SK-N-SH (cell line): ENCODE measurements at places on chromosomes 12 and 14. TPM values are rescaled to one million over a fixed set of nuclear protein-coding genes. Genes with fewer than 3 reads are reported as not detected.

GRCh38 chr14:39988939-39989338 is 556.7 kb upstream of the FBXO33 start:
- no peak for DNase-seq

NINJ2 gene
- 0.07 TPM in 1 of 2 replicates, not detected in the other for polyA plus RNA-seq

GRCh38 chr14:104602933-104603325 is 1.6 kb downstream of the TMEM179 start:
- peak; percentile 28 for DNase-seq

DNA sequence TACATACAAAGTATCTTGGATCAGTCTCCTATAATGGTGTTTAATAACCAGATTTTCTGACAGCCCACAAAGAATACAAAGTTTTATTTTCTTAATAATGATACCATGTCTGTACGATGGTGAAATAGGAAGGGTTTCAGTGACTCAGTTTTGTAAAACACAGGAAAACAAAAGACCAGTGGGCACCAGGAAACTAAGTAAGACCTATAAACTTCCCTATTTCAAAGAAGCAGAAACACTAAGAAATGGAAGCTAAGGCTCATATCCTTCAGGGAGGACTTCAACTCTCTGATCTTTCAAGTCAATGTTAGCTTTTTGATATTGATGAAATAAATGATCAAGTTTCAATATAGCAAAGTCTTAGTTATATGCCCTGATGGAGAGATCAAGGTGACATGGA is 196.0 kb downstream of the DUSP6 start:
- no peak for DNase-seq

LGR5 gene
- 1.4 and 5.6 TPM in 2 replicates for polyA plus RNA-seq

- DNase-seq, result no peak
Observed at GRCh38 chr14:67170660-67171059, 18.6 kb upstream of the GARIN2 start.

GRCh38 chr12:9064201-9064814 is 51.4 kb downstream of the A2M start:
- peak; percentile 86 for DNase-seq

DNA sequence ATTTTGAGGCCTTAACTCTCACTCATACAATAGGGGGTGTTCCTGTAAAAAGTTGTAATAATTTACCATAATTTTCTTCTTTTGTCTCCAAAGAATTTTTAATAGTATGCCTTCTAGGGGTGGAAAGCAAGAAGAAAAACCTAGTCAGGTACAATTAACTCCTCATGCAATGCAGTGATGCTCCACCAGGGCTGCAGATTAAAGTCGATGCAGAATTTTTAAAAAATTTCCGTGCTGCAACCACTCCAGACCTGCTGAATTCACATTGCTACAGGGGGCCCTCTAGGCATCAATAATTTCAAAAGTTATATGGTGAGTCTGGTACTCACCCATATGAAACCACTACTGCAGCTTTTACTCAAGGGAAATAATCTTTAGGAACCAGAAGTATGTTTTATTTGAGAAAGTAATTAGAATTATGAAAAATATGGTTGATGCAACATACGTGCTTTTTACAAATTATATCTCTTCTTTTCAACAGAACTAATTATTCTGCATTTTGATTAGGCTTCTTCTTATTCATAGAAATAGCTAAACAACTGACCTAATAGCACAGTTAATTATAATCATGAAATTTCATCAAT is 353.2 kb downstream of the BCAT1 start:
- peak; percentile 26 for DNase-seq

KRT6C gene
- polyA plus RNA-seq, result not detected in 2 replicates

- DNase-seq, result no peak
Observed at GRCh38 chr12:92378682-92379479, 233.2 kb upstream of the BTG1 start.

GRCh38 chr12:121060149-121061001 is 21.3 kb upstream of the OASL start:
- peak; percentile 48 for DNase-seq

GRCh38 chr14:69666112-69666511 is 54.7 kb downstream of the SUSD6 start:
- DNase-seq, result no peak

GRCh38 chr12:62967701-62968100 is 32.8 kb upstream of the PPM1H start:
- no peak for DNase-seq

- no peak for DNase-seq
Observed at GRCh38 chr14:97655169-97655948, 858.2 kb downstream of the VRK1 start.

GRCh38 chr12:78684419-78684818 is 180.2 kb upstream of the SYT1 start:
- no peak for DNase-seq

GRCh38 chr12:1918884-1919236 is 408 bp upstream of the CACNA2D4 start:
- DNase-seq, result peak; percentile 17

CPSF6 gene
- polyA plus RNA-seq, result 46.2 and 84.1 TPM in 2 replicates

GRCh38 chr12:6070472-6071257 is 53.8 kb downstream of the VWF start:
- DNase-seq, result no peak

ACIN1 gene
- 159 and 195 TPM in 2 replicates for polyA plus RNA-seq

SYNDIG1L gene
- polyA plus RNA-seq, result not detected in 2 replicates

DNA sequence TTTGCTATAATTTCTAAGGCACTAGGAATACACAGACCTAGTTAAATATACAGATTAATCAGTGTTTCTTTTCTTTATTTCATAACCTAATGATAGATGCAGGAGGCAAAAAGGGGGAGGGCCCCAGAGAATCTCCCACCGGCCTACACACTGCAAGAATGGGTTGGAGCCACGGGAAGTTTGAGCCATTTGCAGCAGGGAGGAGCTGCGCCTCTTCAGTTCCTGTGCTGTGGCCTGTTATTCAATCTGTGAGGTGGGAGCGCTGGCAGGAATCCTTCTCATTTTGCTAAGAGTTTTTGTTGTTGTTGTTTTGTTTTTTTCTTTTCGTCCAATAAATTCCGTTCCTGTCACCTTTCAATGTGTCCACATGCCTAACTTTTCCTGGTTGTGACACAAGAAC is 251.3 kb upstream of the RPL10L start:
- DNase-seq, result no peak

DNA sequence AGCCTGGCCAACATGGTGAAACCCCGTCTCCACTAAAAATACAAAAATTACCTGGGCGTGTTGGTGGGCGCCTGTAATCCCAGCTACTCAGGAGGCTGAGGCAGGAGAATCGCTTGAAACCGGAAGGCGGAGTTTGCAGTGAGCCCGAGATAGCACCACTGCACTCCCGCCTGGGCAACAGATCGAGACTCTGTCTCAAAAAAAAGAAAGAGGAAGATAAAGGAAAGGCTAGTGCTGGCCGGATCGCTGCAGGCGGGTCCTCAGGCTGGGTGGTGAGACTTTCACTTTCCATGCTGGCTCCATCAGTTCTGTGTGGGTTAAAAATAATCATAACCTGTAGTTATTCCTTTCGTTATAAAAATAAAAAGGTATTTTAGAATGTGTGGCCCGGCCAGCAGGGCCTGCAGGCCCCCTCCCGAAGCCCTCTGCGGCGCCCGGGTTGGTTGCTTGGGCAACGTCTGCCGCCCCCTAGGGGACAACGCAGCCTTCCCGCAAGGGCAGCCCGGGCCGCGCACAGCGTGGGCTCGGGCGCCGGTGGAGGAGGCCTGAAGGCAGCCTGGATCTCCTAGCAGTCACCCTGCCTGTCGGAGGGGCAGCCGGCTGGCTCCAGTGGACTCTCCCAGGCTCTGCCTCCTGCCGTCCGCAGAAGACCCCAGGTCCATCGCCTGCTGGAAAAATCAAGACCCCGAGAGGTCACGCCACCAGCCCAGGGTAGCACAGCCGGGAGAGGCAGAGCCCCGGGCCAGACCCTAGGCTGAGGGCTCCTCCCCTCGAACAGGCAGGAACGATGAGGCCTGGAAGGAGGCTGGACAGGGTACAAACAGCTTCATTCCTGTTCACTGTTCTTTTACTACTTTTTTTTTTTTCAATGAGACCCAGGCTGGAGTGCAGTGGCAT is 5.0 kb upstream of the SLC25A47 start:
- peak; percentile 61 for DNase-seq

FLRT2 gene
- 10.8 and 14.1 TPM in 2 replicates for polyA plus RNA-seq

GRCh38 chr14:37776791-37777499 is 181.5 kb downstream of the TTC6 start:
- DNase-seq, result no peak

GZMB gene
- polyA plus RNA-seq, result not detected in 2 replicates

DTD2 gene
- polyA plus RNA-seq, result 10.5 and 14.7 TPM in 2 replicates

GRCh38 chr12:43893670-43894069 is 57.8 kb downstream of the TMEM117 start:
- no peak for DNase-seq

KCNC2 gene
- polyA plus RNA-seq, result not detected in 2 replicates

- peak; percentile 6 for DNase-seq
Observed at GRCh38 chr12:1217191-1217949, 226.3 kb downstream of the ERC1 start.

SOCS2 gene
- 24.1 and 24.8 TPM in 2 replicates for polyA plus RNA-seq

GRCh38 chr12:67391034-67391433 is 121.9 kb downstream of the CAND1 start:
- DNase-seq, result no peak

- DNase-seq, result no peak
Observed at GRCh38 chr12:15629108-15629507, 160.1 kb downstream of the EPS8 start.

- DNase-seq, result peak; percentile 73
Observed at GRCh38 chr12:124295431-124296058, 652 bp downstream of the RFLNA start.
